ENCODE measurements at places on chromosomes 2 and 18.

GRCh38 chr18:48949050-48949605 lies 1.6 kb downstream of the SMAD7 start:
- DNase-seq = no peak

DNA sequence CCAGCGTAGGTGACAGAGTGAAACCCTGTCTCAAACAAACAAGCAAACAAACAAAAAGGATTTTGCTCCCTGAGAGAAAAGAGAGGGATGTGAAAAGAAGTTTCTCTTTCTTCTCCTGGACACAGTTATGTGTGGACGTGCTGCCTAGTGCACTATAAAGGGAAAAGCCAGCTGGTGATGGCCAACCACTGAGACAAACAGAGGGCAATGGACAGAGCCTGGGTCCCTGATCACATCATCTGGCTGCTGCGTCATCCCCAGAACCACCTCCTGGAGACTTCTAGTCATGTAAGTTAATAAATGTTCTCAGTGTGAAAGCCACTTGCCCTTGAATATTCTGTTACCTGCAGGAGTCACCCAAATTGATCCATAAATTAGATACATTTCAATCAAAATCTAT lies 184.9 kb downstream of the PDE11A start:
- DNase-seq = no peak

- no peak for DNase-seq
Measured at GRCh38 chr2:237497009-237497837, 10.2 kb downstream of the MLPH start.

GRCh38 chr18:49581371-49581770 lies 19.5 kb downstream of the LIPG start:
- no peak for DNase-seq

DNA sequence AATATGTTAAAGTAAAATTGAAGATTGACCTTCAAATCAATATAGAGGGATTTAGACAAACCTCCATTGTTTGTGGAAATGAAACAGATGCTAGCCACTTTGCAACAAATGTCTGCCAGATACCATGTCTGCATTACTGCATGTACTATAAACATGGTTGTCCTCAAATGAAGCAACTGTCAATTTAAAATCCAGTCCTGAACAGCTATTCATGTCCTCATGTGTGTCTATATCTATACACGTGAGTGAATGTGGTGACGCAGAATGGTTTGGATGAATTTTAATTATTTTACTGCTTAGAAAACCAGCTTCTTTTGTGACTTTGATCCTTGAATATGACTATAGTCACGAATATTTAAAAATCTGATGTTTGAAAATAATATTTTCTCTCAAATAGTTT lies 71.5 kb downstream of the NYAP2 start:
- DNase-seq = no peak

DNA sequence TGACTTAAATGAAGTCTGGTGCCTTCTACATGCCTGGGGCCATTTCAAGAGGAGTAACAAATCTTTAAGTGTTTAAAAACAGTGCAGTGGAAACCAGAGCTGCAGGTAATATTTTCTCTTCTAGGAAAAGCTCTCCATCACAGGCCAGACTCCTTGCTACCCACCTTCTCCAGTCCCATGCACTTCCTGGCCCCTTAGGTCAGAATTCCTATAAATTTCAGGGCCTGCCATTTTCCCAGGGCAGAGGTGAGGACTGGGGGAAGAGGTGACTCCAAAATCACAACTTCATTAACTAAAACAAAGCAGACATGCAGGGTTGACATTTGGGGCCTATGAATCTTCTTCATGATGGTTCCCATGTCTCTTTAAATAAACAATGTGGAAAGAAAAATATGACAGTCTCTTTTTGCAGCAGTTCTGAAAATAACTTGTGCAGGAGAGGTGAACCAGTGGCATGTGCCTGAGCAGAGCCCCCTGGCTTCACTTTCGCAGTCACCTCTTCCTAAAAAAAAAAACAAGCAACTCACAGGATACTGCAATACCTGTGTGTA lies 63.7 kb upstream of the TANC1 start:
- no peak for DNase-seq

DNA sequence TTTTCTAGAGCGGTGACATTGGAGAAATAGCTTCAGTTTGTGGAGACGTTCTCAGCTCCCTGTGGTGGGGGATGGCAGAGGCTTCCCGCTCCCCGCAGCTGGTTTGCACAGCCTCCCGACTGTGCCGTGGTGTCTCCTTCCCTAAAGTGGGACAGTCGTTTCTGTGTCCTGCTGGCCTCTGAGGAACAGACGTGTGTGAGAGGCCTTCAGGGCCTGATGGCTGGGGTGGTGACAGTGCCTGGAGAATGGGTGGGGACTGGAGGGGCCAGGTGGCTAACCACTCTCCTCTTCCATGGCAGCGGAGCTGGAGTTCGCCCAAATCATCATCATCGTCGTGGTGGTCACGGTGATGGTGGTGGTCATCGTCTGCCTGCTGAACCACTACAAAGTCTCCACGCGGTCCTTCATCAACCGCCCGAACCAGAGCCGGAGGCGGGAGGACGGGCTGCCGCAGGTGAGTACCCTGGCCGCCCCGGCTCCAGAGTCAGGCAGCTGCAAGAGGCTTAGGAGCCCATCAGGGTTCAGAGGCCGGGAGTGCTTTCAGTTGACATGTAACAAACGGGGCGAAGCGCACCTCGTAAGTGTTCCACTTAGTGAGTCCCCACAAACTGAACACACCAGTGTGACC lies 105.4 kb downstream of the FAM210A start:
- DNase-seq = no peak

- no peak for DNase-seq
Measured at GRCh38 chr2:88545118-88545517, 82.1 kb downstream of the EIF2AK3 start.

Measured in hippocampal formation (tissue), 2 donors.